Suprapubic skin (tissue), 4 donors: ENCODE measurements at places on chromosomes 16 and 17. TPM values are rescaled to one million over a fixed set of nuclear protein-coding genes. Genes with fewer than 3 reads are reported as not detected.

Gene CD300C
- 0.31 TPM for total RNA-seq

DNA sequence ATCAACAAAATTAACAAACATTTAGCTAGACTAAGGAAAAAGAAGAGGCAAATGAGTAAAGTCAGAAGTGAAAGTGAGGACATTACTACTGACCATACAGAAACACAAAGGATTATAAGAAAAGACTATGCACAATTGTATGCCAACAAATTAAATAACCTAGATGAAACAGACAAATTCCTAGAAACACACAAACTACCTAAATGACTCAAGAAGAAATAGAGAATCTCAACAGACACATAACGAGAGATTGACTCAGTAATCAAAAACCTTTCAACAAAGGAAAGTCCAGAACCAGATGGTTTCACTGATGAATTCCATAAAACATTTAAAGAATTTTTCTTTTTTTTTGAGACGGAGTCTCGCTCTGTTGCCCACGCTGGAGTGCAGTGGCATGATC lies 35.7 kb upstream of the MYLK3 start:
- H3K27ac ChIP-seq: no peak overlapping the region
- H3K4me3 ChIP-seq: no peak overlapping the region
- H3K36me3 ChIP-seq: no peaks in the 10 kb centered on the region
- DNase-seq: no peak

GRCh38 chr17:6712058-6712853 lies 913 bp downstream of the SLC13A5 start:
- H3K36me3 ChIP-seq: no peaks in the 10 kb centered on the region
- H3K4me3 ChIP-seq: peak overlapping the region; percentile 34
- no peak overlapping the region for H3K27ac ChIP-seq
- no peak for DNase-seq

DNA sequence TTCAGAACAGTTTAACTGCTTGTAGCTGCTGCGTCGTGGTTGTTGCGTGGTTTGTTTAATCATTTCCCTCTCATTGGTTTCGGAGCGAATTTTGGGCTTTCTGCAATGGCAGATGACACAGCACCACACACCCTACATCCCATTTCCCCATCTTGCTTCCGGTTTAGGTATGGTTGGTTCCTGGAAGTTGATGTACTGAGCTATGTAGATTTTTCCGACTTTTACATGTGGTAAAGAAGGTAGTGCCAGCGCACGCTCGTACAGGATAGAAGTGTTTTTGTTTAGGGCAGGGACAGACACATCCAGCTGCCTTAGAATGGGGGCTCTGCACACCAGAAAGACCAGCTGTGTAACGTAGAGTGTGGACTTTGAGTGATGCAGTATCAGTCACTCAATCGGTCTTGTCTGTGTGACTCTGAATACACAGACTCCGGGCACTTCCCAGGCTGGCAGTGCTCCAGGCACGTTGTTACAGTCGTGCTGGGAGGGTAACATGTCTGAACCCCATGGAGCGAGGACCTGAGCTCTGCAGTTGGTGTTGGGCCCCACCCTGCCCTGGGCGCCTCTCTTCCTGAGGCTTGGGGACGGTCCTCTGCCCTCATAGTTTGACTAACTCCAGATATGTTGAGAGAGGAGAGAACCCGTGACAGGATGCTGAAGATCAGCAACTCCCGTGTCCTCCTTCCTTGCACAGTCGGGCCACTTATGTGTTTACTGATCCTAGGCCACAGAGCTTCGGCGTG lies 172.0 kb upstream of the CHMP6 start:
- H3K36me3 ChIP-seq: peaks cover 10% of the 10 kb centered on the region
- H3K4me1 ChIP-seq: no peaks in the 10 kb centered on the region
- H3K4me3 ChIP-seq: no peak overlapping the region

- no peak for DNase-seq
- H3K27ac ChIP-seq: peak overlapping the region; percentile 24
- no peak overlapping the region for H3K4me3 ChIP-seq
Measured at GRCh38 chr17:17385491-17385890, 82.3 kb downstream of the NT5M start.

Gene PRCD
- 2.2 TPM for total RNA-seq

Gene ESRP2
- total RNA-seq: 93.3 TPM
